ENCODE measurements at places on chromosomes 2 and 18.

DNA sequence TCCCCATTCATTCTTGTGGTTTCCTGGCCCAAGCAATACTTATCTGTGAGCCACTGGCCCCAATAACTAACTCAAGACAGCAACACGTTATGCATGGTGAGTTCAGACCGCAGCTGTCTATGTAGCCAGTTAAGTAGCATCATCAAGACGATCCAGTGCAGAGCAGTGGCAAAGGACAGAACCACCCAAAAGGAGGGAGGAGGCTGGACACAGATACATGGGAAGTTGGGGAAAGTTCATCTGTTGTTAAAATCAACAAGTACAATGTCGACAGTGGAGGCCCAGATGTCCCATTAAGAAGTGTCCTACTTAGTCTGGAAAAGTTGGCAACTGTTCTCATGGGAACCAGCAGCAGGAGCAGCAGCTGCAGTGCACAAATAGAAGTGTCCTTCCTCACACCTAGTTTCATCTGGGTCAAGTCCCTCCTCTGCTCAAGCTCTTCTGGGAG, 106.9 kb upstream of the THOC1 start:
- no peak for DNase-seq

DNA sequence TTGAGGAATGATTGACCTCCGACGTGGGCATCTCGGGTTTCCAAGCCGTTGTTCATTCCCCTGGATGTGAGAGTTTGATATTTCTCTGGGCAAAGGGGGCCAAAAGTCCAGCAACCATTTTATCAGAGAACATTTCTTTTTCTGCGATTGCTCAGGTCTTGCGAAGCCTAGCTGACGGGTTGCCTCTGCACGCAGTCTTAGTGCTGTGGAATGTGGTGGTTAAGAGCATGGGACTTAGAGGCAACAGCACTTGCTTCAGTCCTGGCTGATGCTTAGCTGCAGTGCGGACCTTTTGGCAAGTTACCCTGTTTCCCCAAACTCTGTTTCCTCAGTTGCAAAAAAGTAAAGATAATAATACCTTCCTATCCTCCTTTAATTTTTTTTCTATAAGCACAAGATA, 45.0 kb downstream of the FAP start:
- no peak for DNase-seq

GRCh38 chr2:98580656-98581284, 27.5 kb downstream of the COA5 start:
- DNase-seq: no peak

GRCh38 chr2:239259173-239259572, 141.6 kb downstream of the HDAC4 start:
- DNase-seq: peak; percentile 53

DNA sequence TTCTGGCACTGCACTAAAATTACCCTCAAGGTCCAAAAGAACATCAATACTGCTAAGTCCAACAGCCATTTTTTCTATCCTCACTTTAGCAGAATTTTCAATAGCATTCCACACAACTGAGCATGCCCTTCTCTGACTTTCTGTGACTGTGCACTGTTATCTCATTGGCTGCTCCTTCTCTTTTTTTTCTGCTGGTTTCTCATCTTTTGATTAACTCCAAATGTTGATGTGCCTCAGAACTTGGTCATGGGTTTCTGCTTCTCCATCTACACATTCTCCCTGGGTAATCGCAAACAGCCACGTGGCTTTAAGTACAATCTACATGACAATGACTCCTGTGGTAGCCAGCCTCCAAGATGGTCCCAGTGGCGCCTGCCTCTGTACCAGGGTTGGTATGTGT, 75.0 kb upstream of the CD226 start:
- no peak for DNase-seq

GRCh38 chr2:236073246-236073645, 94.9 kb downstream of the GBX2 start:
- no peak for DNase-seq

DNA sequence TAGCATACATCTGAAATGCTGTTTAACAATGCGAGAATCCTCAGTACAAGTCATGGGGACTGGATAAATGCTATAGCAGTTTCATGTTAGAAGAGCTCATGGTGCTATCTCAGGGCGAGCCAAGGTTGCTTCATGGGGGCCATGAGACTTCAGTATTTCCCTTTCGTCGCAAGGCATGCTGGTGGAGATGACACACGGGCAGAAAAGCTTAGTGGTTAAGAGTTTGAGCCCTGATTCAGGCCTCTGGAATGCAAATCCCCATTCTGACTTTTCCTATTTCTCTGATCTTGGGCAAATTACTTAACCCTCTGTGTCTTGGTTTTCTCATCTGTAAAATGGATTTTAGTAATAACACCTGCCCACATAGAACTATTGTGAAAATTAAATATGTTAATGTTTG, 57.4 kb upstream of the EPHA4 start:
- DNase-seq: no peak

- DNase-seq: no peak
Measured at GRCh38 chr2:144346229-144346628, 173.7 kb downstream of the ZEB2 start.

DNA sequence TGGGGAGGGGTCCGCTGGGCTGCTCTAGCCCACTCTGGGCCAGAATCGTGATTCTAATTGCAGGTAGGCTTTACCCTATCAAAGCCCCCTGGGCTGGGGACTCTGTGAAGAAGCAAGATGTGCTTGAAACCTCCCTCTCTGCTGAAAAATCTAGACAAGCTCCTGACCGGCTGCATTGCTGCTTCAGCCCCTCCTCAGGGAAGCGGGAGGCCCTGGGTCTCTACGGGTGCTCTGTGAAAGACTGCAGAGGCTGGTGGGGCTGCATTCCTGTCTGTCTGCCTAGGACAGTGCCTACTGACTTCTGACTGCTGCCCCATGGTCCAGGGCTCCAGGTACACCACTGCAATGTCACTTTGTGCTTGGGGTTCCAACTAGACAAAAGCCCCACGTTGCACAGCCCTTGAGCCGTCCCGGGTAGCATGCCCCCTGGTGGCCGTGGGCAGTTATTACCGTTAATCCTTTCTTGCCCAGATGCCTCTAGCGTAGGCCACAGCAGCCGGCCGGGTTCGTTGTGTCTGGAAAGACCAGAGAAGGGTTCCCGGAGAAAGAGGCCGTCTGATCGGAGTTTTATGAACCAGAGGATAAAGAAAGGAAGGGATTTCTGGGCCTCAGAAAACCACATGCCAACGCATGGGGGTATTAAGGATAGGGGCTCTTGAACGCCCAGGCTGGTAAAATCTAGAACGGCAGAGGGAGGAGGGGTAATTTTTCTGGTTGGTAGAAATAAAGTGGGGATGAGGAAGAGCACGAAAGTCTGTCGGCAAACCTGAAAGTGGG, 15.9 kb upstream of the C1QL2 start:
- peak; percentile 62 for DNase-seq

GRCh38 chr2:98134172-98135005, 47.4 kb downstream of the VWA3B start:
- DNase-seq: peak; percentile 89

GRCh38 chr18:31617031-31617717, 25.5 kb downstream of the TTR start:
- DNase-seq: no peak

- DNase-seq: no peak
Measured at GRCh38 chr2:178863130-178863855, 56.1 kb upstream of the TTN start.

- no peak for DNase-seq
Measured at GRCh38 chr2:169087757-169088379, 18.5 kb downstream of the DHRS9 start.

DNA sequence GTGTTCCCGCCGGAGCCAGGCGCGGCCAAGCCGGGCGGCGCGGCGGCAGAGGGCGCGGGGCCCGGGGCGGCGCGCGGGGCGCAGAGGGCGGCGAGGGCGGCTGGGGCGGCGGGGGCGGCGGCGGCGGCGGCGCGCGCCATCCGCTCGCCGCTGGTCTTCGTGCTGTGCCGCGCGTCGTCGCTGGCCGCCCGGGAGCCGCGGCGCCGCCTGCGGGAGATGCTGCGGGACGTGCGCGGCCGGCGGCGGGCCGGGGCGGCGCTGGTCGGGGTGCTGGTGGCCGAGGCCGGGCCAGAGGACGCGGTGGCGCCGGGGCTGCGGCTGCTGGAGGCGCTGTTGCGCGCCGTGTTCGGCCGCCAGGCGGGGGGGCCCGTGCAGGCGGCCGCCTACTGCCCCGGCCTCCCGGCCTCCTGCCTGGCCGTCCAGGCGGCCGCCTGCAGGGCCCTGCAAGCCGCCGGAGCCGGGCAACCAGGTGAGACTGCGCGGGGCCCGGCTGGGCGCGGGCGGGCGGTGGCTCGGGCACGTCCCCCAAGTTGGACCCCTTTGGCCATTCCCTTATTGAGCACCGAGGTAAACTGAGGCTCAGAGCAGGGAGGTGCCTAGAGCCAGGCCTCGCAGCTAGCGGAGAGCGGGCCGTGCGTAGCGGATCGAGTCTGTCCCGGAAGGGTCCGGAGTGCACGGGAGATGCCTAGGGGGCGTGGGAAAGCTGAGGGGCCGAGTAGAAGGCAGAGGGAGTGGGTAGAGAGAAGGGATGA, 584 bp downstream of the C2orf72 start:
- DNase-seq: no peak

- no peak for DNase-seq
Measured at GRCh38 chr2:152544638-152545037, 172.6 kb downstream of the PRPF40A start.

GRCh38 chr2:240388471-240389301, 46.8 kb upstream of the GPC1 start:
- no peak for DNase-seq

GRCh38 chr2:2838548-2838845, 507.4 kb upstream of the MYT1L start:
- no peak for DNase-seq

GRCh38 chr2:101613056-101613704, 84.3 kb upstream of the MAP4K4 start:
- DNase-seq: no peak

- DNase-seq: peak; percentile 34
Measured at GRCh38 chr2:192194265-192194865, 368 bp downstream of the TMEFF2 start.

- DNase-seq: no peak
Measured at GRCh38 chr18:26911840-26912239, 46.3 kb upstream of the AQP4 start.

Measured in activated CD8-positive, alpha-beta T cell treated with anti-CD3 and anti-CD28 coated beads for 36 hours (primary cell).